NCI-H1436 treated with DMSO at 0.1 percent for 48 hours (cell line): ENCODE measurements at places on chromosomes 12 and 14.

DNA sequence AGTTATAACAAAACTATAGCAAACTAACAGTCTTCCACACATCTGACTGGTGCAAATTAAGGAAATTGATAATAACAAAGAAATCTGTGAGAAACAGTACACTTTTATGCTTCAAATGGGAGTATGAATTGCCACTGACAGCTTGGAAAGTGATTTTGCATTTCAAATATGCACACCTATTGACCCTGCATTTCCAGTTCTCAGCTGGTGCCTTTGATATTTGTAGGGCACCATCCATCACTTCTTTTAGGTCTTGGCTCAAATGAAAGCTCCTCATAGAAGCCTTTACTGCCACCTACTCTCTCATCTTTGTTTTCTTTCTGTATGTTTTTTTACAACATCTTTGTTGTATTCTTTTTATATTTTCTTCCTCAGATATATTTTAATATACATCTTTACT is 125.1 kb downstream of the ST8SIA1 start:
- DNase-seq: no peak

- DNase-seq: no peak
Measured at GRCh38 chr14:105093038-105093430, 27.8 kb upstream of the GPR132 start.

GRCh38 chr12:64600164-64600561 is 10.1 kb upstream of the RASSF3 start:
- DNase-seq: peak; percentile 28

- DNase-seq: no peak
Measured at GRCh38 chr12:118237052-118237665, 101.2 kb downstream of the PEBP1 start.

- no peak for DNase-seq
Measured at GRCh38 chr12:91723191-91723590, 422.5 kb downstream of the BTG1 start.
